ENCODE measurements at places on chromosomes 7 and 10. TPM values are rescaled to one million over a fixed set of nuclear protein-coding genes. Genes with fewer than 3 reads are reported as not detected.
A peak's percentile ranks its signal among the peaks of the same experiment; 100 is the strongest.

Gene FLNC
- 0.07 TPM for total RNA-seq

Gene NCOA4
- total RNA-seq, result 112 TPM

Gene CDHR3
- total RNA-seq, result 0.51 TPM

- DNase-seq, result peak; percentile 39
Measured at GRCh38 chr10:11823122-11823988, at the start of gene PROSER2. Gene PROSER2, plus strand, starts transcription at chr10:11823356. Its CDS starts 28,722 bp downstream, at chr10:11852078.

Gene CNTNAP2
- not detected for total RNA-seq

Gene AMZ1
- 0.34 TPM for total RNA-seq

DNA sequence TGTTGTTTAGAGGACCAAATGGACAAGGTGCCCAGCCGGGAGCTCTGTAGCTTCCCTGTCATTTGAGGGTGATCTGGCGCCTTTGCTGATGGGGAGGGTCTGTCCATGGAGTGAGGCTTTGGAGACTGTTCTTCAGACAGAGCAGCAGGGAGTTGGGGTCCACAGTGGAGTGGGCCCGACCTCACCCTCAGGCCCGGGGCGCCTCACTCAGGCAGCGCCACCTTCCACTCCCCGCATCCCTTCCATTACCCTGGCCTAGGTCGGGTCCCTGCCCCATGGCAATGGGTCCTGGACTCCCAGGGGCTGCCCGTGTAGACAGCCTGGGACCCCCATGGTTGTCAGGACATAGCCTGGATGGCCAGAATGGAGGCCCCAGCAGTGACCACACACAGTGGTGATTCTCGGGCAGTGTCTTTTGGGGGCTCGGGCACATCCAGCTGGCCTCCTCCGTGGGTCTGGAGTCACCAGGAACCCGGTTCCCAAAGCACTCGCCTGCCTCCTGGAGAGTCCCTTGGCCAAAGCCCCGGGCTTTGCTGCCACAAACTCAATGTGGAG is 38.5 kb downstream of the TCERG1L start:
- DNase-seq, result no peak

DNA sequence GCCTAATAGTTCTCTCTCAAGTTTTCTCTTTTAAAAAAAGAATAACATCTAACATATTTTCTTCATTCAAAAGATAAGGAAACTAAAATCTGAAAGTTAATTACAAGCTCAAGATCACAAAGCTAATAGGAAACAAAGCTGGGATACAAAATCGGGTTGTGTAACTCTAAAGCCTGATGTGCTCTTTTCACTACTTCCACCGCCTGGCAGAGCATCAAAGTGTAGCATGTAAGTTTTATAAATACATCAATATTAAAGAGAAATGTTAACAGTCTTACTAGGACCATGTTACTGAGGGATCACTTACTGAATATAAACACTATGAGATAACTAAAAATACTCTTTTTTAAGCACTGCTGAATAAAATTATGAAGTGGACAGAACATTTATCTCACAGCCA is 97.2 kb downstream of the KMT2C start:
- no peak for DNase-seq

- DNase-seq, result no peak
Measured at GRCh38 chr7:77282897-77283296, 83.3 kb upstream of the FGL2 start.

DNA sequence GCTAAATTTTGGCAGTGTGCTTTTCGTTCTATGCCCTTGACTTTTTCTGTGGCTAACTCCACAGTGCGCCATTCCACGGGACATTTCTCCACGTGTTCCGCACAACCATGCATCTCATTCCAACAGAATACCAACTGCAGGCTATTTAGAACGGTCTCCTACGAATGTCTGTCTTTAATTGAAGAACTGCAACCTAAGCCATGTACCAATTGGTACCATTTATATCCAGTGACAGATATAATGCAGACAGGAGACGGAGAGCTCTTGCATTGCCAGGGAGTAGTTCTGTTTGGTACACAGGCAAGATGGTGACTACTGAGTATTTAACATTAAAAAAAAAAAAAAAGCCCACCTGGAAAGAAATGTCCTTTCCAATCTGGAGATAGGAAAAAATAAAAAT is 9.1 kb downstream of the SFMBT2 start:
- no peak for DNase-seq

GRCh38 chr7:39085590-39086049 is 107.9 kb downstream of the POU6F2 start:
- DNase-seq, result no peak

GRCh38 chr10:77636282-77636966 is 1.2 kb downstream of the KCNMA1 start:
- no peak for DNase-seq
